ENCODE measurements at places on chromosomes 7 and 10. TPM values are rescaled to one million over a fixed set of nuclear protein-coding genes. Genes with fewer than 3 reads are reported as not detected.

The CLCN1 gene
- 0.24 TPM for total RNA-seq

The PKD2L1 gene
- total RNA-seq: not detected

The SLC39A12 gene
- 0.47 TPM for total RNA-seq

The FAM171A1 gene
- total RNA-seq: 14.8 TPM

The FGFBP3 gene
- total RNA-seq: 3.0 TPM

The TUBAL3 gene
- total RNA-seq: not detected

The TMEM196 gene
- not detected for total RNA-seq

The CNOT4 gene
- 20.5 TPM for total RNA-seq

The ADAMTS14 gene
- 0.60 TPM for total RNA-seq

Measured in omental fat pad (tissue), 4 donors.